ENCODE measurements at places on chromosomes 7 and 10.

- DNase-seq = no peak
These were observed 27.7 kb downstream of the PPP2R2D start for GRCh38 chr10:131928248-131929095.

- DNase-seq = no peak
These were observed 170.7 kb downstream of the GATA3 start for GRCh38 chr10:8225187-8225586.

- DNase-seq = no peak
These were observed 31.5 kb downstream of the CLIP2 start for GRCh38 chr7:74320645-74321221.

- DNase-seq = no peak
These were observed 654 bp downstream of the ALKBH4 start for GRCh38 chr7:102463841-102464576.

DNA sequence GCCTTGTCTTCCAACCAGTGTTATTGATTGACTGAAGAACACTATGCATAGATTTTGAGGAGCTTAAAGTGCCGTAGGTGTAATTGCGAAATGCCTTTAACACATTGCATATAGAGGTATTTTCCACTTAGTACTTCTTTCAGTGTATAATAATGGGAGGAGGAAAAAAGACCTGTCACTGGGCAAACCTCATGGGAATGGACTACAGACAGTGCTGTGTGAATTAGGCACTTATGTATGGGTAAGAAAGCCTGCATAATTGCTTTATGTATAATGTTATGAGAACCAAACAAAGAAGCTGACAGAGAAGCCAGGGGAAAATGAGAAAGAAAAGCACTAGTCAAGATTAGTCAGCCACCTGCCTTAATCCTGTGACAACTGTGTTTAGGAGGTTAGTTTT is 12.4 kb upstream of the SCRN1 start:
- no peak for DNase-seq

GRCh38 chr7:112748381-112748780 is 41.8 kb downstream of the TMEM168 start:
- no peak for DNase-seq

GRCh38 chr7:117176206-117176605 is 146.7 kb downstream of the WNT2 start:
- no peak for DNase-seq

DNA sequence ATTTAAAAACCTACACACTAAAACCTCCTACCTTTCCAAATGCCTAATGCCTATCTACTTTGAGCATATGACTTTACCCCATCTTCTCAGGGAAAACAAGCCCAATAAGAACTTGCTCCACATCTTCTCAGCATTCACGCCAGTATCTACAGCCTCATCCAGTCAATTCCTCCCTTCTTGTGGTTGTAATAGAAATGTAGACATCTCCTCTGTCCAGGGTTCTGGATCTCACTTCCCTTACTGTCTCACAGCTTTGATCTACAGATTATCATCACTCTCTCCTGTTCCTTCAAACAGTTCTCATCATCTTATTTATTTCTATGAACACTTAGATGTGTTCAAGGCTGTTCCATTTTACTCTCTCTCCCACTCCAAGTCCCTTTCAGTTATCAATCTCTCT is 70.4 kb upstream of the NOBOX start:
- DNase-seq = no peak

DNA sequence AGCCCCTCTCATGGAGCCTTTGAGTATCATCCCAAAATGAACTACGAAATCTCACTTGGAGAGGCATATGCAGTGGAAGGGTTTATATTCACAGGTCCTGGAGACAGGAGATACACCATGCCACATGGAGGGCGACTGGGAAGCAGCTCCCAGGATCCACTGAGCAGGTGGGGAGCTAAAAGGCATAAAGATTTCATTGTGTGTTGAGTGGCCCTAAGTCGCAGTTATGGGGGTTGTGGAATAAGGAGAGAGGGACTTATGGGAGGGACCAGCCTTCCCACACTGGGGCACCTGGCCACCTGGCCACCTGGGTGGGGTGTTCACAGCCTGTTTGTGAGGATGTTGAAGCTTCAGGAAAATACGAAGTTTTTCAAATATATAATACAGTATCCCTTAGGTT is 37.0 kb upstream of the CHST3 start:
- no peak for DNase-seq

DNA sequence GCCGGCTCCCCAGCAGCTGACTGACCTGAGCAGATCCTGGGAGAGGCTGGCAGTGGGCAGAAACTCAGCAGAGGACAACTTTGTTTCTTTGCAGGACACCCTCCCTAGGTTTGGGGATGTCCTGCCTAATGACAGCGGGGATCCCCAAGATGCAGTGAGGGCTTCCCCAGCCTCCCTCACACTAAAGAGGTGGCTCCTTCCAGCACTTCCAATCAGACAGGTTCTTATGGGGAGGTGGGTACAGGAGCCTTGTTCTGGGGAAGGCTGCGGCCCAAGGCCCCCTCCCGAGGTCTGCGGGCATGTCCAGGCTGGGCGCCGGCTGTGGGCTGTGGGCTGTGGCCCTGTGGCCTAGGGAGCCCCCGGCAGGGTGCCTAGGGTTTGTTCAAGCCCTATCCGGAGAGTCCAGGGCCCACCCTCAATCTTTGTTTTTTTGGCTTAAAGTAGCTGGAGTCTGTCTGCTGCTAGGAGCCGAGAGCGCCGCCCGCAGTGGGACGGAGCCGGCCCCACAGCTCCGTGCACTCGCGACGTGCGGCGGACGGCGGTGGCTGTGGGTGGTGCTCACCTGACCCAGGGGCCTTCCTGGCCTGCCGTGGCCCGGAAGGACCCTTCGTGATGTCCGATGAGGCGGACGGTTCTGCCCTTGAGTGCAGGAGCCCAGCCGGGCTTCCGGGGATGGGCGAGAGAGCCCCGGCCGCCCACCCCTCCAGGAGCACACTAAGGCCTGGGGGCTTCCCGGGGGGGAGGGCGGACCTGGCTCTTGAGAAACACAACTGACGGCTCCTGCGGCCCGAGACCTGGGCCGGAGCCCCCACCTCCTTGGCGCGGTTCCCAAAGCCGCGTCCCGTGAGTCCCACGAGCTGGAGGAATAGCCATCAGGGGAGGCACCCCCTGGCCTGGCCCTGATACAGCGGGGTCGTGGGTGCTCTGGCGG is 57.2 kb downstream of the PDGFA start:
- DNase-seq = no peak

DNA sequence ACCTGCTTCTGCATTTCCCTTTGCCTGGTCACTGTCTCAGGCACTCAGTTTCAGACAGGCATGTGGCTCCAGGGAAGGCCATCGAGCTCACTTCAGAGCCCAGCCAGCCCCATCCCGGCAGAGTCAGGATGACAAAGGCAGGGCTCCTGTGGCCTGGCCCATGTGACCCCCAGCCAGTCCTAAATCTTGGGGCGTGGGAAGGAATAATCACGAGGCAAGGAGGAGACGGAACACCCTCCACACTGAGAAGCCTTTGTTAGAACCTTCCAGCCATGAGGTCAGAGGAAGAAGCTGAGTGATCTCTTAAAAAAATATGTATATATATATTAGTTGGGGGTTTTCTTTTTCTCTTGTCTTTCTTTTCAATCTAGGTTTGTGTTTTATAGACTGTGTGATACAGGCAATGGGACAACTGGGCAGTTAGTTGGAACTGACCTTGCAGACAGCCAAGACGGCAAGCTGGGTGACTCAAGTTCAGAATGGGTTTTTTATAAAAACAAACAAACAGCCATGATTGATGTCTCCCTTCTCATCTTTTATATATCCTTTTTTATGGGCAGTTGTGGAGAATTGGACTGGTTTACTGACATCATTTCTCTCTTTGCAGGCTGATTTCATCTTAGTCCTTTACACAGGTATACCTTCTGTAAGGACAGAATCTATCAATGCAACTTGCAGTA is 60.8 kb downstream of the CHN2 start:
- DNase-seq = no peak

Measured in iPS DF 19.7 (cell line).